ELF-1 (cell line): ENCODE measurements at places on chromosomes 2 and 18.

DNA sequence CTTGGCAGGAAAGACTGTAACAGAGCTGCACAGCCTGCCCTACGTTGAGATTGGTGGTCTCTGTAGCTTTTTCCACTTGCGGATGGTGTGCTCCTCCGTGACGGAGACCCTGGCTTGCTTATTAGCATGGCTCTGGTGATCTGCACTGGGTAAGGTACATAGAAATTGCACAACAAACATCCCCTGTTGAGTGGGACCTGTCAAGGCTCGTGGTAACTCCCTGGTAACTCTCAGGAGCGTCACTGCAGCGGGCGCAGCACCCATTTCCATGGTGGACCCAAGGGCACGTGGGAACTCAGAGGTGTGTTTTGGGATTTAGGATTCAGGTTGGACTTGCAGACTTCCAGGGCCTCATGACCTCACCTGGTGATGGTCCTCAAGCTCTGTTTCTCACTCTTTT, 1.1 kb downstream of the TRAF3IP1 start:
- DNase-seq = no peak

DNA sequence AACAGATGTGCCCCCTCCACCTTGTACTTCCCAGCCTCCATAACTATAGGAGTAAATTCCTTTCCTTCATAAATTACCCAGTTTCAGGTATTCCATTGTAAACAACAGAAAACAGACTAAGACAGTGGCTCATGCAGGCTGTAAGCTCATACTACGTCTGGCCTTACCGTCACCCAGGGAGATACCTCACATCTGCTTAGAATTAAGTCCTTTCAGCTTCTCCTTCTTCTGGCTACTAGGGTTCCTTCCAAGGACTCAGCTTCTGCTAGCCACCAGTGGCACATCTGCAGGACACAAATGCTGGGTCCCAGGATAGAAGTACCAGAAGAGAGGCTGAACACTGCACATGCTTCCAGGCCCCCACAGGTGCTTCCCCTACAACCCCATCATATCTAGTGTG, 22.4 kb upstream of the FEZ2 start:
- DNase-seq = no peak

- DNase-seq = no peak
Observed at GRCh38 chr2:48424866-48425265, 105.1 kb upstream of the STON1 start.

GRCh38 chr2:224556381-224556780, 28.8 kb downstream of the CUL3 start:
- DNase-seq = no peak

- DNase-seq = no peak
Observed at GRCh38 chr2:181052523-181052891, 72.1 kb downstream of the UBE2E3 start.

- DNase-seq = no peak
Observed at GRCh38 chr2:178427458-178427857, 23.5 kb downstream of the PRKRA start.

- no peak for DNase-seq
Observed at GRCh38 chr2:175605640-175606009, 396.4 kb downstream of the LNPK start.

- no peak for DNase-seq
Observed at GRCh38 chr18:7954238-7954637, 387.1 kb downstream of the PTPRM start.

- DNase-seq = peak; percentile 84
Observed at GRCh38 chr2:147045113-147045512, 799.7 kb upstream of the ACVR2A start.

DNA sequence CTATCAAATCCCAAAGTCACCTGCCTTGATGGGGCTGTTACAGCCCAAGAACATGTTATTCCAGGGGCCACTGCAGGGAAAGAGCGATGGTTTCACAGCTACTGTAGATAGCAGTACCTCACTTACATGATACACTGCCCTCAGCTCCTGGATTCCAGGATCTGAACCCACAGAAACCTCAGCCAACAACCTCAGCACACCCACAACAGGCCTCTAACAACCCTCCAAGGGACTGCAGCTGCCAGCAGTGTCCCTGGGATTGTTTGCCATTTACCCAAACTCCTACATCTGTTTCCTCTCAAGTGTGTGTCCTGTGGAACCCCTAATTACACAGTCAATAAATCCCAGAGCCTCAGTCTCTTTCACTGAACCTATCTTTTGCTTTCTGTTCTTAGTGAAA, 28.2 kb downstream of the OSBPL1A start:
- DNase-seq = no peak
